ENCODE measurements at places on chromosomes 11 and 22. TPM values are rescaled to one million over a fixed set of nuclear protein-coding genes. Genes with fewer than 3 reads are reported as not detected.

Gene FGF3
- total RNA-seq = not detected

Gene CHRDL2
- 0.65 TPM for total RNA-seq

Gene AHNAK
- 481 TPM for total RNA-seq

Gene GRAMD1B
- total RNA-seq = 9.0 TPM

Gene IGLL1
- total RNA-seq = not detected

Gene LAYN
- total RNA-seq = 12.5 TPM

Gene CYP2R1
- 12.8 TPM for total RNA-seq

Gene MMP11
- total RNA-seq = 528 TPM

Gene DAGLA
- 8.1 TPM for total RNA-seq

DNA sequence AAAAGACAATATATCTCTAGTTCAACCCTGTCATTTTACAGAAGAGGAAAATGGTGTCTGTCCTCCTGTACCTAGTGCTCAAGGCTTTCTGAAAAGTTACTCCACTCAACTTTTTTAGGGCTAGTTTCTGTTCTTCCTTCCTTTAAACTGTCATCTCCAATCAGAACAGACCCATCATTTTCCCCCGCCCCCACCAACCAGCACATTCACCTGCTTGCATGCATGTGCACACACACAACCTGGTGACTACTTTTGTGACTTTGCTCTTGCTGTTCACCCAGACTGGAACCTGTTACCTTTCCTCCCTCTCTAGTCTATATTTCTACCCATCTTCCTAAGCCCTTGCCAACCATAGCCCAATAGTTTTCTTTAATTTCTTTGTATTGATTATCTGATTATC is 5.6 kb downstream of the FBXO7 start:
- H3K4me3 ChIP-seq = no peak overlapping the region
- peaks cover 7% of the 10 kb centered on the region for H3K36me3 ChIP-seq
- no peaks in the 10 kb centered on the region for H3K27me3 ChIP-seq
- H3K27ac ChIP-seq = no peak overlapping the region
- DNase-seq = no peak
- H3K4me1 ChIP-seq = peaks cover 14% of the 10 kb centered on the region

DNA sequence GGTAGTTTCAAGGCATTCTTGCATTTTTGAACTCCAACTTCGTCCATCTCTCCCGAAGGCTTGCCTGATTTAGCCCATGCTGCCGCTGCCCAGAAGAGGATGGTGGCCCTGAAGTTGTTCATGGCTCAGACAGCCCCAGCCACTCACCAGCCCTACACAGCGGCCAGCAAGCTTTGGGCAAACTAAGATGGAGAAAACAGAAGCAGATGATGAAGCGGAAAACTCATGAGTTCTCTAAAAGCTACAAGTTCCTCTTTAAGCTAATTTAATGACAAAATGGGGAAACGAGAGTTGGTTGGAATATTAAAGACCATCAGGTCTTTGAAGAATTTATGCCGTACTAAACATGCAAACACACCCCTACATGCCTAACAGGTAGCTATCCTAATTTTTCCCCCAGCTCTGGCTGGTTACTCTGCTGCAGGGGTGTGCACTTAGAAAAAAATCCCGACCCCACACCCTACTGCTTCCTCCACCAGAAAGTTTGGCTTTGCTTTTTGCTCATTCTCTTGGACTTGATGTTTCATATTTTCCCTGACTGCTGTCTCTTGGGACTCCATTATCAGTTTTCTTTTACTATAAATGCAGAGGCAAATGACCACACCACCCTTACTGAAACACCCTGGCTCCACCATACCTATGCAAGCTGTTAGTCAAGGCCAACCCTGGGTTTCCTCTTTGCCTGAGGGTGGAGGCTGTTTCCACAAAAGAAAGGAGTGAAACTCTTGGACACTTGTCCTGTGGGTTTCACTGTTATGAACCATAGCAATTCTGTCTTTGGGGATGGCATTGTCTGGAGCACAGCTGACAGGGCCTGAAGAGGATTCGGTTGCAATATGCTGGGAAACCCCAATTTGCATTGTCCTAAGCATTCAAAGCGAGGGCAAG is at the start of gene MPEG1:
TSS of gene MPEG1 (minus strand) at position 184 of the 888 bp plus-strand sequence. CDS start at position 122, 62 bp downstream.
- H3K4me3 ChIP-seq = no peak within 1 kb of the TSS
- H3K36me3 ChIP-seq = no peaks in the 10 kb centered on the region
- DNase-seq = no peak
- no peak within 1 kb of the TSS for H3K27ac ChIP-seq
- H3K27me3 ChIP-seq = no peaks in the 10 kb centered on the region
- no peaks in the 10 kb centered on the region for H3K4me1 ChIP-seq

GRCh38 chr22:42724062-42724461 is 3.4 kb upstream of the A4GALT start:
- no peak overlapping the region for H3K4me3 ChIP-seq
- H3K27ac ChIP-seq = no peak overlapping the region
- no peak for DNase-seq
- peaks cover 49% of the 10 kb centered on the region for H3K27me3 ChIP-seq

- H3K4me3 ChIP-seq = no peak overlapping the region
- H3K27ac ChIP-seq = no peak overlapping the region
- DNase-seq = no peak
- H3K36me3 ChIP-seq = no peaks in the 10 kb centered on the region
These were observed 14.1 kb downstream of the ANKK1 start for GRCh38 chr11:113401718-113402117.

GRCh38 chr11:72954860-72955259 is 140.6 kb downstream of the ATG16L2 start:
- H3K27me3 ChIP-seq = no peaks in the 10 kb centered on the region
- H3K4me1 ChIP-seq = no peaks in the 10 kb centered on the region
- H3K4me3 ChIP-seq = no peak overlapping the region
- no peak for DNase-seq

DNA sequence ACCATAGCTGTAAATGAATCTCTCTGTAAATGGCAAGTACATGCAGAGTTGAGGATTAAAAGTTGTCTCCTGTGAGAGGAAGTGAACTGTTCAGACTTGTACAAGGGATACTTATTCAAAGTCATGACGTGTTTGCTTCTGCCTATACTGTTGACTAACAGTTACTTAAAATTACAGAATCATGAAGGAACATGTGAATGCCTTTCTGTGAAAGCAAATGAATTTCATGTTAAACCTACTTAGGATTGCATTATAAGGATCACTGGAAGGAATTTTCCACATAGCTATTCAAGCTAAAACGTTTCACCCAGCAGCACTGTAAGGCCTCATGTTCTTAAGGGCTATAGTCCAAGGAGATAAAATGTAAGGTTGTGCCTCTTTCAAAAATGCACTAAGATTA is 93.4 kb upstream of the BIRC3 start:
- H3K4me1 ChIP-seq = peaks cover 54% of the 10 kb centered on the region
- no peak for DNase-seq

DNA sequence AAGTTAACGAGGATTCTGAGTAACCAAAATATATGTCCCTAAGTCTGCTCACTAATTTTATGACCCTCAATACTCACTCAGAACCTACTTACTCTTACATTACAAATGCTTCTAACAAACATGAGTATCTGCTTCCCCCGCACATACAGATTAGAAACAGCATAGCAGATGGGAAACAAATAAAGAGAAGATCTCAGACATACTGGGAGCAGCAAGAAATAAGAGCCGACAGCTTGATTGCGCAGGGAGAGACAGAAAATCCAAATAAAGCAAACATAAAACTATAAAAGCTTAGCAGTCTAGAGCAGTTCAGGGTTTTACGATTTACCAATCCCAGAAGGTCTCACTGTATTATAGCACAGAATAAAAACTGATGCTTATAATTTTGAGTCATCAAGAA is 89.1 kb upstream of the DBX1 start:
- H3K36me3 ChIP-seq = no peaks in the 10 kb centered on the region
- H3K27ac ChIP-seq = no peak overlapping the region
- H3K27me3 ChIP-seq = peaks cover 52% of the 10 kb centered on the region
- DNase-seq = no peak
- peaks cover 15% of the 10 kb centered on the region for H3K4me1 ChIP-seq
- H3K4me3 ChIP-seq = no peak overlapping the region

- DNase-seq = no peak
- peaks cover 8% of the 10 kb centered on the region for H3K4me1 ChIP-seq
- peaks cover 44% of the 10 kb centered on the region for H3K36me3 ChIP-seq
- H3K27me3 ChIP-seq = no peaks in the 10 kb centered on the region
- H3K4me3 ChIP-seq = no peak overlapping the region
These were observed 17.0 kb downstream of the IMMP1L start for GRCh38 chr11:31492320-31492913.

GRCh38 chr11:95764267-95764898 is 25.2 kb downstream of the FAM76B start:
- H3K36me3 ChIP-seq = peaks cover 2% of the 10 kb centered on the region
- no peaks in the 10 kb centered on the region for H3K4me1 ChIP-seq
- no peaks in the 10 kb centered on the region for H3K27me3 ChIP-seq
- no peak overlapping the region for H3K4me3 ChIP-seq
- no peak overlapping the region for H3K27ac ChIP-seq
- DNase-seq = no peak

DNA sequence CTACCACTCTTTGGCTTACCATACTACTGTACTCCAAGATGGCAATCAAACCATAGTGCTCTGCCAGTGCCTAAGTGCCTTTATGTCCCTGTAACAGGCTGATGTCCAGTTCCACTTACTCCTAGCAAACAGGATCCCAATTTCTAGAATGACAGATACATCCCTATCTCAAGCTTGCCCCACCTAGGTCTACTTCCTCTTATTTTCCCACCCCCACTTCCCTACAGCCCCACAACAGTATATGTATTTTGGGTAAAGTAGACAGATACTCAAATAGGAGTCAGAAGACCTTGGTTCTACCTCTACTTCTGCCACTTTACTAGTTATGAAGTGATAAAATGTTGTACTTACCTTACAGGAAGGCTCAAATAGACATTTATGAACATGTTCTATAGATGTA is 24.1 kb downstream of the SIK3 start:
- H3K4me1 ChIP-seq = peaks cover 23% of the 10 kb centered on the region
- DNase-seq = no peak
- peaks cover under 1% of the 10 kb centered on the region for H3K36me3 ChIP-seq
- H3K27ac ChIP-seq = no peak overlapping the region
- no peaks in the 10 kb centered on the region for H3K27me3 ChIP-seq

DNA sequence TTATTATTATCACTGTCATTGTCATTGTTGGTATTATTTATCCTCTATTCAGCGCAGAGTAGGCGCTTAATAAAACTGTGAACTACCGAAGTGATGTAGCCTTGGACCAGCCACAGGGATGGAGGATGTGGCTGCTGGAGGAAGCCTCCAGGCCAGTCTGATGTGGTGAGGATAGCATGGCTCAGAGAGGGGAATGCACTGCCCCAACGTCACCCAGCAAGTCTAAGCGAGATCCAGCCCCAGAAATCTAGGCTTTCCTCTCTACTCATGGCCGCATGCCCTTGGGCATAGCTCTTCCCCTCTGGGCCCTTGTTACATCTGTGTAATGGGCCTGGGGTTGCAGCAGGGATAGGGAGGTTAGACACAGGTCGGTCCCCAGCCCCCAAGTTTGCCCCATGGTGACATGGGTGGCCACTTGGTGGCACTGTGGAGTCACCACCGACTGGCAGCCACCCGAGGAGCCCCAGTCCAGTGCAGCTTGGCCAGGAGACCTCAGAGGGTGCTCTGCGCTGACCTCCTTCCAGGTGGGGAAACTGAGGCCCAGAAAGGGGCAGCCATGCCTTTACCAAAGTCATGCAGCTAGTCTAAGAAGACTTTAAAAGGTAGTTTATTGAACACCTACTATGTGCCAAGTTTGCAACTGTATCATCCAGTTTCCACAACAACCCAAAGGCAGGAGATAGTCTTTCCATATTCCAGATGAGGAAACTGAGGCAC is 395.7 kb downstream of the MN1 start:
- no peak overlapping the region for H3K4me3 ChIP-seq
- no peaks in the 10 kb centered on the region for H3K36me3 ChIP-seq
- H3K27me3 ChIP-seq = peaks cover 4% of the 10 kb centered on the region
- H3K27ac ChIP-seq = no peak overlapping the region
- no peak for DNase-seq
- H3K4me1 ChIP-seq = peaks cover 5% of the 10 kb centered on the region

DNA sequence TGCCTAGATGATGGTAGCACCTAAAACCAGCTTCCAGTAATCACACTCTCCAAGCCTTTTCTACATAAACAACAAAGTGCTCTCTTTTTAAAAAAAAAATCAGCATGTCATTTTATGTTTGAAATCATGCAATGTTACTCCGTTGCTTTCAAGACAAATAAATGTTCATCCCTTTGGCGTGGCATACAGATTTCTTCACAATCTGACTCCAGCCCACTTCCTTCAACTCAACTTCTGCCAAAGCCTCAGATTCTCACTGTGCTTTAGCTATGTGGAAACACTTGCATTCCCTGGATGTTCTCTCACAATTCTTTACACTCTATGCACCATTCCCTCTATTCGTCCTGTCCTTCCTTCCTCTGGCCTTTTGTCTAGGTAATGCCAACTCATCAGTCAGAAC is 206.3 kb upstream of the BLID start:
- H3K4me1 ChIP-seq = peaks cover 39% of the 10 kb centered on the region
- DNase-seq = no peak
- H3K36me3 ChIP-seq = no peaks in the 10 kb centered on the region
- no peak overlapping the region for H3K4me3 ChIP-seq

- H3K4me1 ChIP-seq = no peaks in the 10 kb centered on the region
- H3K27ac ChIP-seq = no peak overlapping the region
- DNase-seq = no peak
These were observed 932.7 kb downstream of the TBC1D22A start for GRCh38 chr22:47695176-47695575.

DNA sequence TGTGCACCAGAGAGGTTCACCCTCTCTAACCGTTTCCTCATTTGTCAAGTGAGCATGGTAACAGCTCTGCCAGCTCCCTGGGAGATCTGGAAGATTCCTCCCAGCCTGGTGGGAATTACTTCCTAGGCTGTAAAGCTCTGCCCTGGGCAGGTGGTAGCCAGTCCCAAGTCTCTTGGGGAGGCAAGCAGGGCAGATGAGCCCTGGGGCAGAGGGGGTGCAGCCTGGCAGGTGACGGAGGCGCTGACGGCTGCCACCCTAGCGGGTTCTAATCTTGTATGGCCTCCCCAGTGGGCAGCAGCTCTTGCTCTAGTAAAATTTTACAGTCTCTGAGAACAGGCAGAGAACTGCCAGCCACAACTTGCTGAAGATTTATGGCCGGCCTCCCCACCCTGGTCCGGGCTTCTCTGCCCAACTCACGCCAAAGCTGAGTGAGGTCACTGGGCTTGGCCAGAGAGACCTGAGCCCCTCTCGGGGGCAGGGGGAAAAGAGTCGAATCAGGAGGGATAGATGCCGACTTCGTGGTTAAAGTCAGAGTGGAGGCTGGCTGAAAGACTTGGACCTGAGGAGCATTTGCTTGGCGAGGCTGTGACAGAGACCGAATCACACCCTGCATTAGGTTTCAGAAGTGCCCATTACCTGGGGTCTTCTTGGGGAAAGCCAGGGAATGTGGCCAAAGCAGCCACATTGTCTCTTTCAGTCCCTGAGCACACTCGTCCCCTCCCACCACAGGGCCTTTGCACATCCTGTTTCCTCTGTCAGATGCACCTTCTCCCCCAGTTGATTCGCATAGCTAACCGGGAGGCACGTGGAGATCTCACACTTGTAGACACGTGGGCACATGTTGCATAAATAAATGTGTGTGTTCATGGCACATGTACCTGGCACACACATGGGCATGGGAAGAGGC is 188.2 kb downstream of the MN1 start:
- DNase-seq = no peak
- no peaks in the 10 kb centered on the region for H3K36me3 ChIP-seq
- peaks cover 19% of the 10 kb centered on the region for H3K4me1 ChIP-seq
- no peak overlapping the region for H3K27ac ChIP-seq
- H3K27me3 ChIP-seq = no peaks in the 10 kb centered on the region
- H3K4me3 ChIP-seq = no peak overlapping the region

- no peaks in the 10 kb centered on the region for H3K4me1 ChIP-seq
- peaks cover 5% of the 10 kb centered on the region for H3K36me3 ChIP-seq
- no peak overlapping the region for H3K27ac ChIP-seq
- H3K4me3 ChIP-seq = no peak overlapping the region
- H3K27me3 ChIP-seq = no peaks in the 10 kb centered on the region
These were observed 5.5 kb downstream of the HRAS start for GRCh38 chr11:529728-530411.

GRCh38 chr11:86938900-86939880 is 16.0 kb downstream of the FZD4 start:
- no peak for DNase-seq
- H3K27me3 ChIP-seq = no peaks in the 10 kb centered on the region
- H3K4me3 ChIP-seq = no peak overlapping the region

Data from mesothelial cell of epicardium (in vitro differentiated cells).